ENCODE measurements at places on chromosomes 2 and 18. TPM values are rescaled to one million over a fixed set of nuclear protein-coding genes. Genes with fewer than 3 reads are reported as not detected.

CCBE1 gene
- not detected for total RNA-seq

MYCN gene
- total RNA-seq: not detected

CHPF gene
- total RNA-seq: 38.3 TPM

COQ10B gene
- 20.1 TPM for total RNA-seq

TEX44 gene
- not detected for total RNA-seq

SKOR2 gene
- not detected for total RNA-seq

WDR7 gene
- 26.0 TPM for total RNA-seq

SCYGR4 gene
- not detected for total RNA-seq

EGR4 gene
- total RNA-seq: 1.2 TPM

VWA3B gene
- not detected for total RNA-seq

TMEM198 gene
- 3.4 TPM for total RNA-seq

GATA6 gene
- not detected for total RNA-seq

DCC gene
- total RNA-seq: not detected

DSG1 gene
- not detected for total RNA-seq

ATOH8 gene
- total RNA-seq: not detected

SLC39A6 gene
- 51.5 TPM for total RNA-seq

COL6A3 gene
- total RNA-seq: 27.6 TPM

UBE2E3 gene
- total RNA-seq: 53.9 TPM

KCNE4 gene
- not detected for total RNA-seq

DCTN1 gene
- 87.2 TPM for total RNA-seq

CCDC68 gene
- not detected for total RNA-seq

IL1RL2 gene
- total RNA-seq: 0.09 TPM

FAM228A gene
- total RNA-seq: not detected

FMNL2 gene
- total RNA-seq: 14.9 TPM

PMAIP1 gene
- 54.6 TPM for total RNA-seq

TMSB10 gene
- total RNA-seq: 2,196 TPM
